ENCODE measurements at places on chromosomes 12 and 14.

GRCh38 chr14:72172049-72172448 is 239.8 kb downstream of the RGS6 start:
- DNase-seq, result no peak

GRCh38 chr12:116545144-116545543 is 14.0 kb upstream of the MAP1LC3B2 start:
- DNase-seq, result no peak

- no peak for DNase-seq
Measured at GRCh38 chr12:94148739-94149118, 352 bp downstream of the PLXNC1 start.

DNA sequence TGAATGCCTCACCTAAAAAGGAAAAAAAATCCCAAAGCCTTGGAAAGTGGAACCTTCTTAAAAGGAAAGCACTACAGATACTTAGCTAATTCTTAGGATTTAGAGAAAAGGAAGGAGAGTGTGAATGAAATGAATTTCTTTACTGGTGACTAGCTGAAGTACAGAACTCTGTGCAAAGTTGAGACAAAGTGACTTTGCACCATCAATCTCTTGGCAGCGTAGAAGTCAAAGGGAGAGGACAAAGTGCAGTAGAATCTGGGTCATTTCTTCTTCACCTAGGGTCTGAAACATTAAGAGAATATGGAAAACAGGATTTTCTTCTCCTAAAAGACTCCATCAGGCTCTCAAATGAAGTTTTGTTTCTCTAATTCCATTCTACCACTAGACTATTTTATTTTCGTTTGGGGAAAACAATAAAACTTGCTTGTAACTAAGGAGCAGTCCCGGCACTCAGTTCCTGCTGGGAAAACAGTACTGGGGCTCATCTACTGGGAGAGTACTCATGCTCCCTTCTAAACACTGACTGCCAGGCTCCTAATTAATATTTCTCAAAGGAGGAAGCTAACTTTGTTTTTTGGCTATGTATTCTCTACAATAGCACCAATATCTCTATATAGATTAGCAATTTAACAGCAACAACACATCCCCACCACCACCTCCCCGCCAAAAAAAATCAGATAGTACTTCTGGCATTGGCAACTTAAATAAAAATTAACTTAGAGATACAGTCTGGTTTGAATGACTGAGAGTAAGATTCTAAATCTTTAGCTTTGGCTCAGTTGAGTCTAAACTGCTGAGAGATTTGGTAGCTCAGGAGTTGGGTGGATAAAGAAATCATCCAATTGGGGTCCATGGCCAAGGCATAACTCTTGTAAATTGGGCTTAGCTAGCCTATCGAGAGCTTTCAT is 110.7 kb downstream of the SLC15A5 start:
- no peak for DNase-seq

GRCh38 chr12:29781188-29781587 is 2.6 kb downstream of the TMTC1 start:
- DNase-seq, result no peak

DNA sequence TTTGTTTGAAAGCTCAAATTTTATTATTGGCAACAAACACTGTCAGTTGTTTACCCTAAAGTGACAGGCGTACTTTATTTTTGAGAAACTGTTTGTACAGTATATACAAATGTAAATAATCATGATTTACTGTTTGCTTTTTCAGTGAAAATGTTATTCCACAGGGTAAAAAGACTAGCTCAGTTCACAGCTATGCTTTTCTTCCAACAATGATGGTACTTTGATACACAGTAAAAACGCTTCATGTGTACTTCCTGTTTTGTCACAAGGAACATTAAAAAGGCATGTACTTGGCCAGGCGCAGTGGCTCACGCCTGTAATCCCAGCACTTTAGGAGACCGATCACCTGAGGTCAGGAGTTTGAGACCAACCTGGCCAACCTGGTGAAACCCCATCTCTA is 53.7 kb downstream of the MON2 start:
- no peak for DNase-seq

GRCh38 chr14:78363008-78363407 is 192.8 kb downstream of the NRXN3 start:
- DNase-seq, result no peak

- no peak for DNase-seq
Measured at GRCh38 chr12:26632756-26633155, 200.2 kb downstream of the ITPR2 start.

GRCh38 chr12:49974231-49974675 is 1.5 kb downstream of the AQP6 start:
- no peak for DNase-seq

- no peak for DNase-seq
Measured at GRCh38 chr14:67426161-67426560, 14.2 kb upstream of the PLEK2 start.

DNA sequence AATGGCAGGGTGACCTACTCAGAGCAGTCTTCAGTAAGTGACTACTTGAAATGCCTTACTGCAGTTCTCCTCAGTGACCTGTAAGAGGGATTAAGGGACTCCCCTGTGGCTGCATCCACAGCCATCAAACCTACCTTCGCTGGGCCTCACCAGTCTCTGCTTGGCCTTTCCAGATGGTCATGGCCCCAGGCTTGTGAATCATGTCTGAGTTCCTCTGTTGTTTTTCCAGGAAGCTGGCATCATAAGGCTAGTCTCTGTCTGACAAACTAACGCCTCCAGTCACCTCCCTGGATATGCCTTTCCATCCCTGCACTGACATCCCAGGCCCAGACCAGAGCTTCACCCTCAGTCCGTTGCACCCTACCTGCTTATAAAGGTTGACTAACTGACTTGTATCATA is 14.0 kb downstream of the RNASE2 start:
- no peak for DNase-seq

DNA sequence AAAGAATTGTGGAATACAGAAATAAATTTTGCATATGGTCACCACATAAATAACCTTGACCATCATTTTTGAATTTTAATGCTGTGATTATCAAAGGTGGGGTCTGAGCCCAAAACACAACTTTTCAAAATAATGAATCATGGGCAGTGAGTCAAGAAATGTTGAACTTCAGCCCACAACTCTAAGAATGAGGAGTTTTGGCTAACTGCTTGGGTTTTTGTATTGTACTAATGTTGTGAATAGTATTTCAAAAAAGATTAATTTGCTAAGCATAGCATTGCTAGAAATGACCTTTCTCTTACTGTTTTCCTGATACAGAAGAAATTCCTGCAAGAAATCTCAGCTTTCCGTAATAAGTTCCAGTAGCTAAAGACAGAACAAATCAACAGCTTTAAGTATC is 24.4 kb upstream of the YARS2 start:
- DNase-seq, result no peak

GRCh38 chr12:115037830-115038229 is 353.9 kb upstream of the TBX3 start:
- no peak for DNase-seq

GRCh38 chr14:34064349-34064748 is 113.5 kb upstream of the EGLN3 start:
- DNase-seq, result no peak

DNA sequence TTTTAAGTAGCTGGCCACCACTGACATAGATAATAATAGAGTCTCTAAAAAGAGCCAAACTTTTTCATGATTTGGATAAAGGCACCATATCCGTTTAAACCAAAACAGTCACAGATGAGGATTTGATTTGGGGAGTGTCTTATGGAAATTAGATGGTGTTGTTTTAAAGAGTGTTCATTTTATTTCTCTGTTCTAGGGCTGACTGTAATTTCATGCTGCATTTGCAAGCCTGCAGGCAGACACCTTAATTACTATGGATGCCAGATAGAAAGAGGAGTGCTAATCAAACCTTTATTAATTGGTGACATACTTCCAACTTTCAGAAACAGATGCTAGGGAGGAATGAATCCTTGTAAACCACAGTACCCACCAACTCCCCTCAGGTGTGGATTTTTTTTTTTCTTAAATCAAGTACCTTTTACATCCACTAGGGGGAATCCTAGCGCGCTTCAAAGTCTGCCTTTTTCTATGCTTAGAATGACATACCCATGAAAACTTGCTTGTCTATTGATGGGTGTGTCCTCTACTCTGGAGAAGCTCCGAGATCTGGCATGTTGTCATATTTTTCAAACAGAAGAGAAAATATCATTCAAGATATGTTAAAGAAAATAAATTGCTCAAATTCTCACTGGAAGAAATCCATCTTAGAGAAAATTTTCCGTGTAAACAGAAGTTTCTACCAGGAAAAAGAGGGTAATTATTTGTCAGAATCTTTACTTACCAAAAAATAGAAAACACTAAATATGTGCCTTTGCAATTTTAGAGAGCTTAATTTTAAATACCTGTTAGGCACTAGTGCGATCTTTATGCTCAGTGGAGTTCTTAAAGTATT is 14.2 kb upstream of the PLXNC1 start:
- no peak for DNase-seq

- no peak for DNase-seq
Measured at GRCh38 chr14:36223558-36223957, 47.0 kb upstream of the PTCSC3 start.

- DNase-seq, result no peak
Measured at GRCh38 chr12:45849289-45849688, 119.8 kb downstream of the ARID2 start.

GRCh38 chr12:131213896-131214442 is 260.3 kb downstream of the ADGRD1 start:
- no peak for DNase-seq

- DNase-seq, result no peak
Measured at GRCh38 chr14:31785574-31785973, 224.4 kb downstream of the NUBPL start.

DNA sequence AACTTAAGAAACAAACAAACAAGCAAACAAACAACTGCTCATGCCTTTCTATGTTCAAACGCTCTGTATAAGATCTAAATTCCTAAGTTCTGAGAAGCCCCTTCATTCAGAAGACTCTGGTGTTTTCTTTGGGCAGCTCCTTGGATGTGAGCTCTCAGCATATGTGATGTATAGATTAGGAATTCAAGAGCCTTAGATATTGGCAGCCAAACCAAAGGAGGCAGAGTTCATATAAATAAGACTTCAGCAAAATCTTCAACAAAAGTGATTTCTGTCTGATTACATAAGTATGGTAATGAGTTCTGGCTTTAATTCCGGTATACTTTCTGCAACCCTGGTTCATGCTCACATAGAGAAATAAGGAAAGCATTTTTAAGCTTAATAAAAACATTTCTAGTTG is 145.6 kb downstream of the DYRK2 start:
- no peak for DNase-seq

GRCh38 chr14:67892466-67893100 is 73.0 kb downstream of the RAD51B start:
- DNase-seq, result no peak

GRCh38 chr14:91272341-91273272 is 28.1 kb upstream of the GPR68 start:
- no peak for DNase-seq

DNA sequence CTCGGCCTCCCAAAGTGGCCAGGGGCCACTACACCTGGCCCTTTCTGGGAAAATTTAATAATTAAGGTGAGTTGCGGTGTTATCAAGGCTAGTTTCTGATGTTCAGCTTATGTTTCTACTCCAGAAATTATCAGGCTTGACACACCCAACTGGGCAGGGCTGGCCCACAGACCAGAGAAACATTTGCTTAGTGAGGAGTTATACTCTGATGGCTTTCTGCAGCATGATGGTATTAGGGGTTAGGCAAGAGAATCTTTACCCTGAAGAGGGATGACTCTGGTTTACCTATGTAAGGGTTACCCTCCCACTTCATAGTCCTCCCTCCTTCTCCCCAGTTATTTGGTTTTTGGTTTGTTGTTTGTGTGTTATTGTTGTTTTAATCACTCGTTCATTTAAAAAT is 24.5 kb upstream of the HECTD1 start:
- no peak for DNase-seq

DNA sequence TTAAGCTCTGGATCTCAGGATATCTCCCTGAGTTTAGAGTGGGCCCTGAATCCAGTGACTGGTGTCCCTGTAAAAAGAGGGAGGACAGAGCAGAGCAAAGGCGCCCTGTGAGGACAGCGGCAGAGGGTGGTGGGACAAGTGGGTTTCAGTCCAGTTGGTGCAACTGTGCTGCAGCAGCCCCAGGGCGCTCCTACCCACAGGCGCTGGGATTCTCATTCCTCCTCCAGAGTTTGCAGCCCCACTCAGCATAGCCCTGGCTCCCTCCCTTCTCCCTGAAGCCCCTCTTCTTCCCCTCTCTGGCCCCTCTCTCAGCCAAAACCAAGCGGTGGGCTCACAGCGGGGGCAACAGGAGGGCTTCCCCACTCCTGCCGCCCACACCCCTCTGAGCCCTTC is 1.6 kb downstream of the TMEM179 start:
- no peak for DNase-seq

DNA sequence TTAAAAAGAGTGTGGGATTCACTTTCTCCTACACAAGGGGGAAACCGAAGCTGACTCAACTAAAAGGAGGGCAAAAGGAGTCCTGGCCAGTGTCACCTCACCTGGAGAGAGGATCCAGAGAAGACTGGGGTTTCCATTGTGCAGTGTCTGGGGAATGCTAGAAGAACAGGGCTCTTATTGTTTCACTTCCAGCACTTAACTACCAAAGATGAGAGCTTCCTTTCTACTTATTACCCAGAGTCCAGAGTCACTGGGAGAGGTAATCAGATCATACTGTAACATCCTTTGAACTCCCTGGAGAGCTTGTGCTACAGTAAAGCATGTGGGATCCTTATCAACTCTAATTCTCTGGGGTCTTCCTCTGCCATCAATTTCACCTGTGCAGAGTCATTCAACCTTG is 148.4 kb upstream of the BCL2L14 start:
- DNase-seq, result no peak

GRCh38 chr12:54388237-54389133 is 4.0 kb upstream of the ZNF385A start:
- DNase-seq, result no peak

GRCh38 chr12:56375598-56376434 is 13.2 kb upstream of the APOF start:
- no peak for DNase-seq

DNA sequence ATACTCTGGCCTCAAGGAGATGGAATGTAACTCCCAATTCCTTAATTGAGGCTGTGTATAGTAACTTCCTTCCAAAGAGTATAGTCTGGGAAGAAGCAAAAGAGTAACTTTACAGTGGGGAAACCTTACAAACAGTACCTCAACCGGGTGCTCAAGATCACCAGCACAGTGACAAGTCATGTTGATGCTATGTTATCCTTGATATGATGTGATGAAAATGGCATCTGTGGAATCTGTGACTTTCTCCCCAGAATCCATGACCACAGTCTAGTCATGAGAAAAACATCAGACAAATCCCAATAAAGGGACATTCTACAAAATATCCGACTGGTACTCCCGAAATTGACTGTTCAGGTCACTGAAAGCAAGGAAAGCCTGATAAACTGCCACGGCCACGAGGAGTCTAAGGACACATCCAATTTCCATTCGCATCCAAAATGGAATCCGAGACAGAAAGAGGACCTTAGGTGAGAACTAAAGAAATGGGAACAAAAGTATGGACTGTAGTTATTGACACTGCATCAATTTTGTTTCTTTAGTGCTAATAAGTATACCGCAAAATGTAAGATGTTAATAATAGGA is 97.3 kb upstream of the FRMD6 start:
- DNase-seq, result no peak

GRCh38 chr14:106419376-106419965 is 893.1 kb downstream of the TMEM121 start:
- no peak for DNase-seq

- no peak for DNase-seq
Measured at GRCh38 chr14:23147676-23148075, 28.6 kb upstream of the CEBPE start.

GRCh38 chr14:104757238-104757585 is 4.3 kb downstream of the SIVA1 start:
- no peak for DNase-seq

- DNase-seq, result no peak
Measured at GRCh38 chr14:97120204-97120603, 323.0 kb downstream of the VRK1 start.
